ENCODE measurements at places on chromosomes 3 and 15.
A peak's percentile ranks its signal among the peaks of the same experiment; 100 is the strongest.

GRCh38 chr3:55405436-55405835 lies 81.7 kb downstream of the WNT5A start:
- DNase-seq = peak; percentile 34

DNA sequence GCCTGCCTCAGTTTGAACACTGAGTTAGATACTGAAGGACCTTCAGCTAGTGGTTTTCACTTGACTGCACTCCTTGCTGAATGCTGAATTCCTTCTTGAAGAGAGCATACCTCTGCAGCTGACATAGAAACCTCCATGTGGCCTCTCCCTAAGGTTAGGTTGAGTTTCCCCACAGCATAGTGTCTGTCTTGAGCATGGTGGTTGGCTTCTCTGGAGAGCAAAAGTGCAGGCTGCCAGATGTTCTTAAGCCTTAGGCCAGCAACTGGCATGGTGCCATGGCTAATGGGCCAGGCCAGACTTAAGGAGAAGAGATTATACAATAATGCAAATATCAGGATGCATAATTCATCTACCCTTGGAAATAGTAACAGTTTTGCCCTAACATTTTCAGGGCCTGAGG lies 545.6 kb upstream of the ZNF385D start:
- DNase-seq = peak; percentile 20

- no peak for DNase-seq
Observed at GRCh38 chr3:64808061-64808460, 120.3 kb upstream of the ADAMTS9 start.

- DNase-seq = no peak
Observed at GRCh38 chr3:18019161-18019495, 276.7 kb upstream of the TBC1D5 start.

DNA sequence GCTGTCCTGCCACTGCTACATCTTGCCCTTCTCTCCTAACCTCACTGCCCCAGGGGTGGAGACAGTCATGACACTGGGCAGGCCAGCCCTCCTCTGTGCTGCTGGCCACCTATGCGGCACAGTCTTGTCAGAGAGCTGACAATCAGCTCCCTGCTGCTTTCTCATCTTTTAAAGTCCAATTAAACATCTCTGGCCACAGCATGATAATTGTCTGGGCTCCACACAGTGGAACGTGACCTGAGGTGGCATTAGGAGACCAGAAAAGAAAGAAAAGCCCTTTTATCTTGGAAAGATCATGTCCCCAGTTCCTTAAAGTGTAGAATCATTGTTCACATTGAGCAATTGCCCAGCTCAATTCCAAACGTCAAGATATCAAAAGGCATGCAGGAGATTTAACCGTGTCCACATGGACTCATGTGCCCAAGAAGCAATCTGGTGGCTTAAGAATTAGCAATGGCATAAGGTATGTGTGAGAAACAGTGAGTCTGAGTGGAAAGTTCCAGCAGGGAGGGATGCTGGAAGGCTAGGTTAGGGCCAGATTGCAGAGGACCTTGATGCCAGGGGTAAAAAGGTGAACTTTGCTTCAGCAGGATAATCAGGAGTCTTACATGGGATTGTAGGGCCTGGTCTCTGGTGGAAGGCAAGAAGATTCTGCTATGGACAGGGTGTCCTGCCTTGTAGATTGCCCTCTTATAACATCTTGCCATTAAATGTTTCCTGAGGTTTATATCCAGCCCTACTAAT lies 15.3 kb upstream of the CACNA1D start:
- DNase-seq = no peak

DNA sequence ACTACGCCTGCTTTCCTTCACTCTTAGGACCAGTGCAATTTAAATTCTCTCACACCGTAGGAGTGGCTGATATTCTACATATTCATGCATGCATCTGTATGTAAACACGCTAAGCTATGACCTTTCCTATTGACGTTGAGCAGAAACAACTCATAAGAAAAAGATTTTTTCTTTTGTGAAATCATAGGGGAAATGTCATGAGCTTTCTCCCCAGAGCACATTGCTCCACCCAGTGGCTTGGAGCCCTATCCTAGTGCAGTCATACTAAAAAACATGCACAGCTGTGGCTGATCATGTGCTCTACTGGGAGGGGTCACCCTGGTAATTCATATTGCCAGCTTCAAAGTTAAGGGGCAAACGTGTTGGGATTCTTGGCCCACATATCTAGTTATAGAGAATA lies 1.8 kb upstream of the MESD start:
- DNase-seq = no peak

- DNase-seq = no peak
Observed at GRCh38 chr3:144989807-144990206, 1018.2 kb downstream of the DIPK2A start.

DNA sequence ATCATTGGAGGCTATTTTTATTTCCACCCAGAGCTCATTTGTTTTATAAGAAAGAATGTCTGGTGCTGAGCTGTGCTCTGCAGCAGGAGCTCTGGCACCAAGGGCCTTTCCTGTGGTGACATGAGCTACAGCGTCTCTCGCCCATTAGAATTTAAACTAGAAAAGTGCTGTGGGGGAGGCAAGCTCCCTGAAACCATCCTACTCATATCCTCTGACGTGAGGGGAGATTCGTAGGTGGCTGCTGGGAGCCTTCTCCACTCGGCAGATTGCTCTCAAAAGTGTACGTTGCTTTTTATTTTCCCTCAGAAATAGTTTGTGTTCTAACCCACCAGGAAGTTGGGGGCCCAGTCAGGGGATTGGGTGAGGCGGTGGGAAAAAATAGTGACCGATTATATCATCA lies 76.3 kb upstream of the ARHGEF3 start:
- no peak for DNase-seq

GRCh38 chr3:31522152-31522551 lies 10.6 kb upstream of the STT3B start:
- no peak for DNase-seq

DNA sequence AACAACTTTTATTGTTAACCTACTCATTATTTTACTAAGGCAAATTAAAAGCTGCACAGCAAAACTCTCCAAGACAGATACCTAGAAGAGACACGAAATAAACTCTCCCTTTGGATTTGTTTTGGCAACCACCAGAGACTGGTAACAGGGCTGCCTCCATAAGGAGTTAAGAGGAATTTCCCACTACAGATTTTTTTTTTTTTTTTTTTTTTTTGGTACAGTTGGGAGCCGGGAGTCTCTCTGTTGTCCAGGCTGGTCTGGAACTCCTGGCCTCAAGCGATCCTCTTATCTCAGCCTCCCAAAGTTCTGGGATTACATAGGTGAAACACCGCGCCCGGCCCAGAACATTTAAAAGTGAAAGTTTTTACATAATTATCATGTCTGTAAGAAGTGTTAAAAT lies 73.6 kb upstream of the VGLL4 start:
- no peak for DNase-seq

GRCh38 chr3:131705558-131706051 lies 202.8 kb upstream of the MRPL3 start:
- DNase-seq = no peak
